GM12892 (cell line): ENCODE measurements at places on chromosomes 7 and 10.

GRCh38 chr7:110870926-110871325 lies 220.0 kb upstream of the LRRN3 start:
- DNase-seq: no peak

DNA sequence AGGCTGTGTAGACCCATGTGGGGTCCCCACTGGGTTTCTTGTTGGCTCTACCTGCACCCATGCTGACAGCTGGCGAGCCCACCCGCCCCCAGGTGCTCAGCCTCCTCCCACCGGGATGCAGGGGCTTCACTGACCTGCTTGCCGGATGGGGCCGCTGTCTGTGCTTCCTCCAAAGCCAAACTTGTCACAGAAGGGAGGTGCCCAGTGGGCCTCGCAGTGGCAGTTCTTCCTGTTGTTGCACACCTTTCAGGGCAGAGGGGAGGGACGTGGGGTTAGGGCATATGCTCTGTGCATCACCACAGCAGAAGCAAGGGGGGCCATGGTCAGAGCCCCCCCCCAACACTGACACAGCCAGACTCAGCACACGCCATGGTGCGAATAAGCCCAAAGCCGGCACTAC lies 146.5 kb downstream of the FANK1 start:
- no peak for DNase-seq

DNA sequence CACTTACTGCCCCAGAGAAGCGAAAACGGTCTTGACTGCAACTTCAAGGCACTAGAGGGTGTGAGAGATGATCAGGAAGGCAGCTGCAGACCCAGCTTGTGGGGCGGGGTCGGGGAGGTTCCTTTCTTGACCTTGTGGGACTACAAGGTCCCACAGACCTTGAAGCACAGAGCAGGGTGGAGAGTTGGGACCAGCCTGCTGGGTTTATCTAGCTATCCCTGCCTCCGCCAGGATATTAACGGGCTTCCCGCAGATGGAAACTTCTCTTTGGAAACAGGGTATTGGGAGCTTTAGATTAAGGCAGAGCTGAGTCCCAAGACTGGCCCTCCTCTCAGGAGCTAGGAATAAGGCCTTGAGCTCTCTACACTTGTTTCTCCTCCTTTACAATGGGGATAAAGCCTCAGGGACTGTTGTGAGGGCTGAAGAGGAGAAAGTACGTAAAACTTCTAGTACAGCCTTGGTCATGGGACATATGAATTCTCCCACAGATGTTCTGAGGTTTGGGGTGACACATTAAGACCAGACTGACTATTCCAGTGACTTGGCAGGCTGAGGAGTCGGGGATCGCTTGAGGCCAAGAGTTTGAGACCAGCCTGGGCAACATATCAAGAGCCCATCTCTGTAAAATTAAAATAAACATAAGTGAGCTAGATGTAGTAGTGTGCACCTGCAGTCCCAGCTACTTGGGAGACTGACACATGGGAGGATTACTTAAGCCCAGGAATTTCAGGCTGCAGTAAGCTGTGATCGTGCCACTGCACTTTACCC lies 153.2 kb downstream of the CDH23 start:
- DNase-seq: no peak

DNA sequence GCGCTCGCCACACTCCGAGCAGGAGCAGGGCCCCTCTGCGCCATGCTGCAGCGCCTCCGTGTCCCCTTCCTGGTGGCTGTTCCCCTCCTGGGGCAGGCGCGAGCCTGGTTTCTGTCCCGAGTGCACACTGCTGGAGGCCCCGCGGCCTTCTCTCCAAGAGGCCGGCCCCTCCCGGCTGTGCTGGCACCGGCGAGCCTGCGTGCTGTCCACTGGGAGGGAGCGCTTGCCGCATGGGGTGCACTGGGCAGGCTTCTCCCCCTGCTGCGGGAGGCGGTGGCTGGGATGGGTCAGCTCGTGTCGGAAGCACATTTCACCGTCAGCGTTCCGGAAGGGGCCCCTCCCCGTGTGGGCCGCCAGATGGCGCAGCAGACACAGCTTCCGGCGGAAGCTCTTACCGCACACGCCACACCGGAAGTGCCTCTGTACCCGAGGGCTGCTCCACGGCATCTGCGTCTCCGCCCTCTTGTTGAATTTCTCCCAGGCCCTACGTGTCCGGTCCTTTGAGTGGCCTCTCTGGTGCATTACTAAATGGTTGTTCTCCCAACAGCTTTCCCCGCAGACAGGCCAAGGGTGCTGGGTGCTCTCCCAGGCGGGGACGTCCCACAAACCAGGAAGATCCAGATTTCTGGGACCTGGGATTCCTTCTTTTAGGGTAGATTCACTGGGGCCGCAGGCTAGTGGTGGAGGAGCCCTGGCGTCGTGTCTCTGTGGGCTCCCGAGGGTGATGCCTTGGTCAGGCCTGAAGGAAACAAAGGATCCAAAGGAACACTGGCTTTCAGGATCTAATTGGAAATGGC lies 18.7 kb downstream of the ZNF786 start:
- no peak for DNase-seq

DNA sequence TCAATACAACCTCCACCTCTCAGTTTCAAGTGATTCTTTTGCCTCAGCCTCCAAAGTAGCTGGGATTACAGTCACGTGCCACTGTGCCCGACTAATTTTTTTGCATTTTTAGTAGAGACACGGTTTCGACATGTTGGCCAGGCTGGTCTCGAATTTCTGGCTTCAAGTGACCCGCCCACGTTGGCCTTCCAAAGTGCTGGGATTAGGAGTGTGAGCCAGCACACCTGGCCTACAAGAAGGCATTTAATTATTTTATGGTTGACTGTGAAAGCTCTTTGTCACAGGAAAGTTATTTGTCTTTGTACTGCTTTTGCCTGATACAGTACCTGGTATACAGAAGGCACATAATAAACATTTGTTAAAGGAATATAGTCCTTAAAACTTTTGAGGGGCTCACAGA lies 12.9 kb downstream of the MYOZ1 start:
- no peak for DNase-seq

- DNase-seq: no peak
Measured at GRCh38 chr10:63414481-63415260, 51.1 kb downstream of the JMJD1C start.

- no peak for DNase-seq
Measured at GRCh38 chr10:88800152-88801125, 2.1 kb upstream of the LIPM start.
